ENCODE measurements at places on chromosomes 4 and X. TPM values are rescaled to one million over a fixed set of nuclear protein-coding genes. Genes with fewer than 3 reads are reported as not detected.

Gene ALAS2
- total RNA-seq = not detected

GRCh38 chr4:128228845-128229795 is 58.5 kb downstream of the PGRMC2 start:
- DNase-seq = no peak

GRCh38 chr4:7460566-7460965 is 25.8 kb upstream of the PSAPL1 start:
- no peak for DNase-seq

Gene TEX11
- not detected for total RNA-seq

- no peak for DNase-seq
Measured at GRCh38 chr4:87410157-87410556, 12.2 kb upstream of the NUDT9 start.

- DNase-seq = no peak
Measured at GRCh38 chrX:6803607-6804006, 268.7 kb upstream of the VCX3A start.

GRCh38 chr4:47415719-47416118 is 47.8 kb downstream of the COMMD8 start:
- no peak for DNase-seq

Gene ABCG2
- 0.33 TPM for total RNA-seq

GRCh38 chr4:23297327-23297726 is 592.5 kb downstream of the PPARGC1A start:
- DNase-seq = no peak
